ENCODE measurements at places on chromosomes 5 and 9.

DNA sequence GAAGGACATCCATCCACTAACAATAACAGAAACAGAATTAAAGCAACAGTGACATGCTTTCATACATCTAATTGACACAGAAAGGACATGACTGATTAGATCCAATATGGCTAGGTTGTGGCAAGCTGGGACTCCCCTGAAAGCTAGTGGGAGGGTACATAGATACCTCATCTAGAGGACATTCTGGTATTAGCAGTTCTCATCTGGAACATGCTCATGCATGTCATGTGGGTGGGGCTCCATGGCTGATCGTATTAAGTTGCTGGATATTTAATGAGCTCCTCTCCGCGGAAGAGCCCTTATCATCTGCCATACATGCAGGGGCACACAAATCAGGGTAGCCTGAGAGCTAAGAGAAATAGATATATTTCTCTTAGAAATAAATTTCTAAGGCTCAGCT is 358.9 kb downstream of the ICE1 start:
- DNase-seq, result no peak

DNA sequence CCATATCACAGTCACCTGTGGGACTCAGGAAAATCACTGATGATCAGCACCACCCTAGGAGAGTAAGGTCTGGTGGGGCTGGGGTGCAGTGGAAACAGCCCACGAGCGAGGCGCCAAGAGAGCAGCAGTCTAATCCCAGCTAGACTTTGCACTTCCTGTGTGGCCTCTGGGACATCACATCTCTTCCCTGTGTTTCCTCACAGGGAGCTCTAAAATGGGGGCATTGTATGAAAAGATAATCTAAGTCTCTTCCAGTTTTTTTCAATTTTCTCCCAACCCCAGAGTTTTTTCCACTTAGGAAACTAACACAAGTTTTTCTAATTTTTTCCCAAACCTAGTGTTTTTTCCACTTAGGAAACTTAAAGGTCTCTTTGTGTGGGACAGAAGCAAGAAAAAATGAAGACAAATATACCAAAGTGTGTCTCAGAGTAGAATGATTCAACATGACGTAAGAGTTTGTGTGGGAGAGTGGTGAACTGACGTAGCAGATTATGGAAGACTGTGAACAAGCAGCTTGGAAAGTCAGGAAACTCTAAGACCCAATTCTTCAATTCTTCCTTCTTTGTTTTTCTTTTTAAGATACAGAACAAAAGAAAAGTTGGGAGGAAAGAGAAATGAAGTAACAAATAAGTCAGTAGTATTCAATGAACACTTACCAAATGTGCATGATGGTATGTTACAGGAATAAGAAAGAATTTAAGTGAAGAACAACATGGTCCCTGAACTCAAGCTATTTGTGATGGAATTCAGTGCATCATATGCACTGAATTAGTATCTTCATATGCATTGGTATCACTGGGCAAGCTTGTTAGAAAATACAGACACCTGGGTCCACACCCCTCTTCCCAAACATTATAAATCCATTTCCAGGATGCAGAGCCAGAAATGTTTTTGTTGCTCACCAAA is 51.3 kb downstream of the LHFPL2 start:
- DNase-seq, result no peak

DNA sequence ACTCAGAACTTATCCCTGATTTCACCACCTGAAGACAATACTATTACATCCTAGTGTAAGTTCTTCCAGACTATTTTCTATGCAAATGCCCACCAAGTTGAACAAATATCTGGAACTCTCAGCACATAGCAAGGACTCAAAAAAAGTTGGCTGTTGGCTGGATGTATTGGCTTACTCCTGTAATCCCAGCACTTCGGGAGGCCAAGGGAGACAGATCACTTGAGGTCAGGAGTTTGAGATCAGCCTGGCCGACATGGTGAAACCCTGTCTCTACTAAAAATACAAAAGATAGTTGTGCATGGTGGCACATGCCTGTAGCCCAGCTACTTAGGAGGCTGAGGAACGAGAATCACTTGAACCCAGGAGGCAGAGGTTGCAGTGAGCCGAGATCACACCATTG is 15.0 kb upstream of the VPS13A start:
- no peak for DNase-seq

DNA sequence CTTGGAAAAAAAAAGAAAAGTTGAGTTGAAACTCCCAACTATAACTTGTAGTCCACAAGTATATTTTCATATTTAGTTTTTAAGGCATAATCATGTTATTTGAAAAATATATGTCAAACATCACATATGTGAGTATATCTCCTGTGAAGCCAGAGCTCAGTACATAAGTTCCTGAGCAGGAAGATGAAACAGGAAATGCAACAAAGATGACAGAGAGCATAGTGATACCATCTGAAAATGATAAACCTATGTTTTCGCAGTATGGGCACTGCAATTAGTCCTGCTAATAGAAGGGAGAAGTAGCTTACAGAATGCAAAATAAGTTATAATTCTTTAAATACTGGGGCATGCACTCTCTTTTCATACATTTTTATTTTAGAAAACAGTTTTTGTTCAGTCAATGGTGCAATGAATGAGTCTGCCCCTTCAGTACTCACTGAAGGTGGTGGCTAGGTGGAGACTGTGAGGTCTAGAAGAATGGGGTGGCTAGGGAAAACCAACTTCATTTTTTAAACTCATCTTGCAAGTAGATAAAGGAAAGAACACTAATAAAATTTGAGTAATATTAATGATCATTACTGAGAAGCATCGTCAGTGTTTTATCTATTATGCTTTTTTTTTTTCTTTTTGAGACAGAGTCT is 54.1 kb upstream of the FYB1 start:
- DNase-seq, result no peak

DNA sequence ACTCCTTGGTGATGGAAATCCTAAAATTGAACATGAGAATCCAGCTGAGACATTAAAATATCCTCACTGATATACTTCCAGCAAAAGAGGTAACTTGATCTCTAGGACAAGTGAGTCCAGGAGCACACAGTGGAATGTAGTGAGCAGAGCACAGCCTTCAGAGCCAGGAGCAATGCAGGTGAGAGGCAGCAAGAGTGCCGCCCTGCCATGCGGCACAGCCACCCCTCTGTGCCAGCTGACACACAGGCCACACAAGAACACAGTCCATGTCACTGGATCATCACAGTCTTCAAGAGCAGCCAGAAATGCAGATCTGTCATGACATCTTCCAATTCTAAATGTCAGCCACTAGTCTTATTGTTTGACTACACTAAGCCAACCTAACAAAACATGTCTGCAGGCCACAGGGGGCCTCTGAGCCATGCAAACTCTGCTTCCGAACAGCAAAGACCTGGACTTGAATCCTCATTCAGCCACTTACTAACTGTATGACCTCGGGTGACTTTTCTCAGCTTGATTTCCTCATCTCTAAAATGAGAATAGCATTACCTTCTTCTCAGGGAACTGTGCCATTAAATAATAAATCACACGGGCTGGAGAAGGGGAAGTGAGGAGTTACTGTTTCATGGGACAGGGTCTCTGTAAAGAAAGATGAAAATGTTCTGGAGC is 47.0 kb downstream of the CCDC125 start:
- no peak for DNase-seq

DNA sequence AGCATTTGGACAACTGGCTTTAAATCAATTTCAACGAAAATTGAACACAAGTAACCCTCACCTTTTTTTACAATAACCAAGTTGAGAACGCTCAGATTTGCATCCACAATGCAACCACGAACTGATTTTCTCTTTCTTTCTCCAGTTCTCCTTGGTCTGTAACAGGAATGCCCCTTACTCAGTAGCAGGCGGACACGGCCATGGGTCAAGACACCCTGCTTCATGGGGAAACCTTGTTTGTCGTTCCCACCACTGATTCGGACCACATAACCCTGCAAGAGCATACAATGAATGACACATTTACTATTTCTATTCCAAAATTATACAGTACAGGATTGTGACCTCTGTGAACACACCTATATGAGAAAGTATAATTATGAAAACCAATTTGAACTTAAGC is 1.4 kb downstream of the RPS6 start:
- no peak for DNase-seq

DNA sequence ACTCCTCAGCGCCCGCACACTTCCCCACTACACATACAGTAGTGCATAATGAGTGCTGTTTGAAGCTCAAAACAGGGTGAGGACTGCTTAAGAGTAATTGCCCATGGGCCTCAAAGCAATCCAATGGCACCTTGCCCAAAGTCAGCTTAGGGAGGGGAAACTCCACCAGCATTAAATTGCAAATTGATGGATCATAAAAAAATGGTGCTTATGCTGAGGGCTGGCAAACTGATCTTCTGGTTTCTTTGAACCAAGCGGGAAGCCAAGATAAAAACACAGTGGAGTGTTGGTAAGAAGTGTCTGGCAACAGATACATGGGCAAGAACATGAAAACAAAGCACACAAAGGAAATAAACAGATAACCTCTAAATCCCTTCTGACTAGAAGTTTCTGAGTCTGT is 28.0 kb downstream of the TLE1 start:
- DNase-seq, result no peak

- DNase-seq, result no peak
Observed at GRCh38 chr5:169549453-169550100, 34.0 kb upstream of the SPDL1 start.

DNA sequence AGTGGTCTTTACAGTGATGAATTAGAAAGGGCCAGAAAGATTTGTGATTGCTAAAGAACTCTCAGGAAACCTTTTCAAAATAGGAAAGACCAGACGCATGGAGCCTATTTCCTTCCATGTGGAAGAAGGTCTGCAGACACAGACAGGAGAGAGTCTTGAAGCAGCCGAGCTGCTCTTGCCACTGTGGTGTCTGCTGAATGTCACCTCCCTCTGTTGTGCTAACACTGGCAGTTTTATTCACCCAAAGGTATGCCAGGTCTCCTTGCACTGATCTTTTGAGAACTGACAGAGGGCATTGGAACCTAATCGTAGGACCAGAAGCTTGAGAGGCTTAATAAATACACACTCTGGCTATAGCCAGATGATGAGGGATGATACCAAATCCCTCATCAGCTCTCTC is 108.7 kb downstream of the SREK1 start:
- DNase-seq, result no peak

GRCh38 chr5:66849803-66850202 is 253.6 kb downstream of the MAST4 start:
- no peak for DNase-seq

DNA sequence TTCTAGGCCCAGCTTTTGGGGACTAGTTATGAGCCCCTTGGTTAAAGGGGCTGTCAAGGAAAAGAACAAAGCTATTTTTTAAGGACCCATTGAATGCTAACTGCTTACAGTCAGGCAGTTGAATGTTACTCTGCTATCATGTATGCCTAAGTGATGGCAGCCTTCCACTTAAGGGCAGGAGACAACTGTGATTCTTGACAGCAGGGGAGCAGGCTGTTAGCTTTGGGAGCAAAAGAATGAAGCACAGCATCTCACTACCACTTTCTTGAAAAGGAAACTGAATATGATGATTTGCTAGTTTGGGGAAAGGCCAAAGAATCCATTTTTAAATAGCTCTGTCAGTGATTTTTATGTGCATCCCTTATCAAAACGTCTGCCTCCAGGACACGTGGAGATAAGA is 221.6 kb downstream of the SH3GL2 start:
- no peak for DNase-seq

DNA sequence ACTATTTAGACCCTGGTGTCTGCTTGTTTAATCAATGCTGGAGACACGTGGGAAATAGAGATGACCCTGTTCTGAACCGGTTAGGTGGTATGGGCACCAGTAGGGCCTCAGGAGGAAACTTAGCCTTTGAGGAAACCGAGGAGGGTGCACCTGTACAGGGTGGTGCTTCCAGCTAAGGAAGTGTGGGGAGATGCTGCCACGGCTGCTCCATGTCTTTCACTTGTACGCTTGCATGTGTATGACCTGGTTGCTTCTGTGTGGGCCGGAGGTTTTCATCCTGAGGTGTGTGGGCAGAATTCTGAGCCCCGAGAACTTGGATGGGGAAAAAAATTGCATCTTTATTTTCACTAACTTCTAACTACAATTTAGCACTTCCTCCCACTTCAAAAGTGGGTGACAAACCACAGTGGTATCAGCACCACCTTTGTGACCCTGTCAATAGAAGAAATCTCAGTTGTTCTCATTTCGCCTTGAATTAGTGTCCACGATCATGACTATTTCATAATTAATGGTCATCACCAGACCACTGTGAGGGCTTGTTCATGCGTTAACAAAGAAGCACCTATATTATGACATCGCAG is 99.8 kb upstream of the SPATA31C2 start:
- no peak for DNase-seq

- DNase-seq, result no peak
Observed at GRCh38 chr5:32325062-32325461, 12.3 kb upstream of the MTMR12 start.

DNA sequence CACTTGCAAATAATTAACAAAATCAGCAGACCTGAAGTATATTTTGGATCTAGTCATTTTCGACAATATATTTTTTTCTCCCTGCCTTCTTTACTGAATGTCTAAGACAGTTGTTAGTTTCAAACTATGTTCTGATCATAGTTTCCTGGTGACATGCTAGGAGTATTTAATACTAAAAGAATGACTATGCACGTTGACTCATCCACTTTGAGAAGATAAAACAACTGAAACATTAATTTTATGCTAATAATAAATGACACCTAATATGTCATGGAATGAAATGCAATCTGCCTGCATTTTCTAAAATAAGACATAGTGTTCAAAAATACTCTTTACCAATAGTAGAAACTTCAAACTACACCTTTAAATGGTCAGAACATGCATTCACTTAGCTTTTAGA is 2123.7 kb upstream of the C9orf72 start:
- DNase-seq, result no peak

DNA sequence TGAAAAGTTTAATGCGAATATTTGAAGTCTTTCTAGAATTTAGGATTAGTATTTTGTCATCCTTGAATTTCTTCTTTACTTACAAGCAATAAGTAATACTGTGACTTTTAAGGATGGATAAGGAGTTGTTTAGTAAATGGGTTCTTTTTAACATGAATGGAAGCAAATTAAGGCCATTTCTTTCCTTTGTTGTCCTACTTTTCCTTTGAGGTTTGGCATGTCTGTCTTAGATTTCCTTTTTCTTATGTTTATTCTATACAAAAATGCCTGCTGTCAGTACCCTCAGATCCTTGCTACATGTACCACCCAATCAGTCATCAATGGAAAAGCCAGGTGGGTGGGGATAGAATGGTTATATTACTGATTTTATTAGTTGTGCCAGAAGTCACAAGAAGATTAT is 10.2 kb downstream of the STX17 start:
- no peak for DNase-seq

- no peak for DNase-seq
Observed at GRCh38 chr9:69391946-69392345, 66.9 kb downstream of the ENTREP1 start.

GRCh38 chr9:93200989-93201334 is 17.0 kb downstream of the WNK2 start:
- no peak for DNase-seq

- DNase-seq, result no peak
Observed at GRCh38 chr9:93005876-93006275, 52.6 kb upstream of the SUSD3 start.

- DNase-seq, result no peak
Observed at GRCh38 chr5:165525271-165525670, 2019.9 kb downstream of the MAT2B start.

DNA sequence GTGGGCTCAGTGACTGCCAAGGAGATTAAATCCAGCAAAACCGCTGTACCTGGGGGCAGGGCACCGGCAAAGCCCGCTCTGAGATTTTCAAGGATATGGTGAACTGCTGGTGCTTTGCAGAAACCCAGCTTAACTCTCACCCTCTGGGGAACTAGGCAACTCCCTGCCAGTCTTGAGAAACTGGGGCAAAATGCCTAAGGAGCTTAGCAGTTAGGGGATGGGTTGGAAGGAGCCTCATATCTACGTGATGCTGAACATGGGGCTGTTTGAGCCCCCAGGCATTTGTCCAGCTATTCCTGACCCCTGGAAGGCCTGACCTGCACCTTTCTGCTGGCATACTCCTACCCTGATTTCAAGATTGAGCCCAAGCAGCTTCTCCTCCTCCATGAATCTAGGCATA is 108.6 kb upstream of the TBC1D2 start:
- DNase-seq, result no peak

Measured in esophagus squamous epithelium (tissue), 5 donors.